ENCODE measurements at places on chromosomes 16 and 17. TPM values are rescaled to one million over a fixed set of nuclear protein-coding genes. Genes with fewer than 3 reads are reported as not detected.

GRCh38 chr16:67163164-67163998 is 1.2 kb upstream of the HSF4 start:
- H3K27me3 ChIP-seq = no peaks in the 10 kb centered on the region
- H3K4me3 ChIP-seq = no peak overlapping the region
- H3K4me1 ChIP-seq = peaks cover 60% of the 10 kb centered on the region
- H3K36me3 ChIP-seq = no peaks in the 10 kb centered on the region
- no peak overlapping the region for H3K27ac ChIP-seq

- no peaks in the 10 kb centered on the region for H3K27me3 ChIP-seq
- H3K4me1 ChIP-seq = no peaks in the 10 kb centered on the region
- no peaks in the 10 kb centered on the region for H3K36me3 ChIP-seq
Measured at GRCh38 chr16:10033556-10033955, 148.7 kb downstream of the GRIN2A start.

- peak; percentile 71 for DNase-seq
- no peaks in the 10 kb centered on the region for H3K36me3 ChIP-seq
- H3K4me3 ChIP-seq = peak overlapping the region; percentile 49
- H3K27ac ChIP-seq = peak overlapping the region; percentile 86
- H3K4me1 ChIP-seq = peaks cover 71% of the 10 kb centered on the region
Measured at GRCh38 chr16:2473999-2474876, 689 bp upstream of the TBC1D24 start.

- H3K4me1 ChIP-seq = no peaks in the 10 kb centered on the region
- no peaks in the 10 kb centered on the region for H3K27me3 ChIP-seq
- no peak overlapping the region for H3K27ac ChIP-seq
- H3K4me3 ChIP-seq = no peak overlapping the region
- DNase-seq = no peak
Measured at GRCh38 chr16:80460988-80461387, 79.8 kb upstream of the DYNLRB2 start.

- no peak for DNase-seq
- H3K36me3 ChIP-seq = no peaks in the 10 kb centered on the region
- peaks cover 28% of the 10 kb centered on the region for H3K4me1 ChIP-seq
- H3K4me3 ChIP-seq = no peak within 1 kb of the TSS
- H3K27ac ChIP-seq = peak within 1 kb of the TSS; percentile 64
Measured at GRCh38 chr16:397135-397661, at the start of gene NME4. Gene NME4, plus strand, starts transcription at chr16:397199. Its CDS starts 24 bp downstream, at chr16:397223.

GRCh38 chr17:77363821-77364361 is 223.1 kb downstream of the SEC14L1 start:
- H3K4me1 ChIP-seq = peaks cover 41% of the 10 kb centered on the region
- no peaks in the 10 kb centered on the region for H3K27me3 ChIP-seq
- no peak overlapping the region for H3K4me3 ChIP-seq
- H3K27ac ChIP-seq = peak overlapping the region; percentile 79
- peak; percentile 55 for DNase-seq

GRCh38 chr17:34259146-34259545 is 4.1 kb downstream of the CCL2 start:
- H3K4me1 ChIP-seq = peaks cover 15% of the 10 kb centered on the region
- no peaks in the 10 kb centered on the region for H3K27me3 ChIP-seq
- no peaks in the 10 kb centered on the region for H3K36me3 ChIP-seq
- H3K4me3 ChIP-seq = no peak overlapping the region
- DNase-seq = no peak
- peak overlapping the region; percentile 83 for H3K27ac ChIP-seq

- no peaks in the 10 kb centered on the region for H3K36me3 ChIP-seq
- no peak overlapping the region for H3K4me3 ChIP-seq
- no peak overlapping the region for H3K27ac ChIP-seq
- H3K4me1 ChIP-seq = peaks cover 5% of the 10 kb centered on the region
Measured at GRCh38 chr16:2817340-2818271, 569 bp downstream of the PRSS21 start.

- H3K27ac ChIP-seq = no peak overlapping the region
- no peaks in the 10 kb centered on the region for H3K27me3 ChIP-seq
- H3K4me1 ChIP-seq = peaks cover 43% of the 10 kb centered on the region
- H3K36me3 ChIP-seq = peaks cover 3% of the 10 kb centered on the region
- H3K4me3 ChIP-seq = no peak overlapping the region
Measured at GRCh38 chr16:27233731-27234130, 30.4 kb downstream of the KDM8 start.

DNA sequence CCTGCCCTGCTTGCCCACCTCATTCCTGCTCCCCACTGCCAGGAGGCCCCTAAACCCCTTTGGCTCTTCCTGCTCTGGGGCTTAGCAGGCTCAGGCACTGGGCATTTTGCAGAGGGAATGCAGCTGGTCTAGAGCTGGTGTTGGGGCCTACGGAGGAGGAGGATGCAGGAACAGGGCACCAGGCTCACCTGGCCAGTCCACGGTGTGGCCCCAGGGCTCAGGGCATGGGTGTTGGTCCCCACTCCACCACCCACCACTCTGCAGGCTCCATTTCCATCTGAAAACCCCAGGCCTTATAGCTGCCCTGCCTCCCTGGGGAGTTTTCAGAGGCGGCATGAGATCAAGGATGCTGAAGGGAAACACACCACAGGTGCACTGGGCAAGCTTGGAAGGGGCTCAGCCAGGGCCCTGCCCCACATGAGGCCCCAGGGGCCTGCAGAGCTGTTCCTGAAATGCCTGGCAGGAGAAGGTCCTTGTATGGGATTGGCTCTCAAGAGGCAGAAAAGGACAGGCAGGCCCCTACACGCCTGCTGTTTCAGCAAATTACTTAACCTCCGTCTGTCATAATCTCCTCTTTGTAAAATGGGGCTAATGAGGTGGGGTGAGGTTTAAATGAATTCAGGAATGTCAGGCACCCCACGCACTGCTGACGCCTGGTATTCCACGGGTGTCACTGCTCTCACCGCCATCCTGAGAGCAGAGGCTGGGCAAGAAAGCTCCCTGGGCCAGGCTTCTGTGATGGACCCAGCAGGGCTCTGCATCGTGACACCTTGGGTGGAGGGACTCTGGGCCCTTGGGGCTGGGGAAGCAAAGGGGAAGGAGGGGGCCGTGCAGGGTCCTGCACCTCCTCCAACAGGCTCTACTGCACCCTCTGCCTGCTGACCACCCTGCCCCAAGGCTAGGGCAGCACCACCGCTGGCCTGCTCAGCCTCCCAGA is 9.3 kb downstream of the SLC47A2 start:
- DNase-seq = no peak
- no peak overlapping the region for H3K4me3 ChIP-seq
- H3K27me3 ChIP-seq = no peaks in the 10 kb centered on the region
- H3K36me3 ChIP-seq = no peaks in the 10 kb centered on the region
- no peak overlapping the region for H3K27ac ChIP-seq

DNA sequence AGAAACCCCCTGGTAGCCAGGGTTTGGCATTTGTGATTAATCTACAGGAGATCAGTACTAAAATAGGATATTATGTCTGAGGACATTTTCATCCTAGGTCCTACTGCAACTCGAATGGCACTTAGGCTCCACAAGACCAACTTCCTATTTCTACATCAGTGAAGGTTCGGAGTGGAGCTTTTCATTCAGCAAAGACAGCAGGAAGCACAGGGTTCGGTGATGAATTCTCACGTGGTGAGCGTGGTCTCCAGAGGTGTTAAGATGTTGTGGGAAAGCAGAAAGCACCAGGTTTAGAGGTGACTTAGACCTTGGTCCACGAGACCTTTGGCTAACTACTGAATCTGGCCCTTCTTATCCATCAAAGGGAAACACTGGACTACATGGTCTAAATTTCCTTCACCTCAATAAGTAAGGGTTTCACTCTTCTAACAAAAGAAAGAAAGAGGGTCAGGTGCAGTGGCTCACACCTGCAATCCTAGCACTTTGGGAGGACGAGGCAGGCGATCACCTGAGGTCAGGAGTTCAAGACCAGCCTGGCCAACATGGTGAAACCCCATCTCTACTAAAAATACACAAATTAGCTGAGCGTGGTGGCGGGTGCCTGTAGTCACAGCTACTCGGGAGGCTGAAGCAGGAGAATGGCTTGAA is 13.9 kb upstream of the HELZ start:
- peaks cover 4% of the 10 kb centered on the region for H3K4me1 ChIP-seq
- no peak for DNase-seq
- H3K4me3 ChIP-seq = no peak overlapping the region

GRCh38 chr17:22272363-22273146 is 580.2 kb downstream of the KCNJ18 start:
- no peak for DNase-seq
- H3K4me3 ChIP-seq = no peak overlapping the region
- no peak overlapping the region for H3K27ac ChIP-seq
- no peaks in the 10 kb centered on the region for H3K27me3 ChIP-seq

DNA sequence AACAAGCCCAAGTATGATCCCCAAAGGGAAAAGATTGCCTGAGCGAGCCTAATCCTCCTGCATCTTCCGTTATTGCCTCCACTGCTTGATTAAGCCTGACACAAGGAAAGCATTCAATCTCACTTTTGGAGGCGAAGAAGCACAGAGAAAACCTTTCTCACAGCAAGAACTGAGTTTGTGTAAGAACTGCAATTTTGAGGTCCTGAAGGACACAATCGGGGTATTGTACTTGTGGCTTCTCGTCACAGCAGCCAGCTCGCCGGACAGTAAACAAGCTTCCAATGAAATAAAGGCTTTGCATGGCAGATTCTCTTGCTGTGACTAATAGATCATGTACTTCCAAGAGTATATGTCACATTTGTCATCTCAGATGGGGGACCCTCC is 18.7 kb upstream of the FOXF1 start:
- no peak for DNase-seq
- H3K36me3 ChIP-seq = no peaks in the 10 kb centered on the region
- no peaks in the 10 kb centered on the region for H3K4me1 ChIP-seq
- no peak overlapping the region for H3K27ac ChIP-seq

DNA sequence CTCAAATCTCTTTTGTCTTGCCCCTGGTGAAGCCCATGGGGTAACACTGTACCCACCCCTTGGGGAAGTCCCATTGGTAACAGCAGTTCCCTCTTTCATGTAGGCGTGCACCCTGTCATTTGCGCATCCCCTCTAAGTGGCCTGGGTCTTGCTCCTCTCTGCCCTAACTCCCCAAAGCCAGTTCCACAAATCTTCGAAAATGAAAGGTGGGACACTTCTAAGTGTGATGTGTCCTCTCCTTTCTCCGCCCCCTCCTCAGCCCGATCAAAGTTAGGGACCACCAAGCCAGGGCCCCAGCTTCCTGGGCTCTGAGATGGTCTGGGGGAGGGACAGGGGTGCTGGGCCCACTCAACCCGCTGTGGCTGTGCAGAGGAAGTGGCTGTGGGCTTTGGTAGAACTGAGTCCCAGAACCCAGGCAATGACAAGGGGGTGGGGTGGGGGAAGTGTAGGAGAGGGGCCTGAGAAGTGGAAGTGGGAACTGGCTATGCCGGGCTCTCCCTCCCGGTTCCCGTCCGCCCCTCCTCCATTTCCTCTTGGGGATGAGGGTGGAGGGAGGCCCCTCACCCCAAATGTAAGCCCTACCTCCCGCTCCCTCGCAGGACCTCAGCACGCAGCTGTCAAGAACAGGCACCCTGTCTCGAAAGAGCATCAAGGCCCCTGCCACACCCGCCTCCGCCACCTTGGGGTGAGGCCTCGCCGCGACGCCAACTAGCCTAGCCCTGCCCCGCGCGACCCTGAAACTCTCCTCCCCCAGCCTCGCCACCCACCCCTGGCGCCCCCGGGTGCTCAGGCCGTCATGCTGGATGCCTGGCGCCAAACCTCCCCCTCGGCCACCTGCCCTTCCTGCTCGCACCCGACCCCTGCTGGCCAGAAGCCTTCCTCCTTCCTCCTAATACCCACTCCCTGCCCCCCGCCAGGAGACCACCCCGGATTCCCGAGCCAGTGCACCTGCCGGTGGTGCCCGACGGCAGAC is 8.7 kb downstream of the ABI3 start:
- no peak for DNase-seq
- H3K27me3 ChIP-seq = peaks cover 2% of the 10 kb centered on the region
- no peak overlapping the region for H3K4me3 ChIP-seq
- H3K4me1 ChIP-seq = peaks cover 20% of the 10 kb centered on the region

DNA sequence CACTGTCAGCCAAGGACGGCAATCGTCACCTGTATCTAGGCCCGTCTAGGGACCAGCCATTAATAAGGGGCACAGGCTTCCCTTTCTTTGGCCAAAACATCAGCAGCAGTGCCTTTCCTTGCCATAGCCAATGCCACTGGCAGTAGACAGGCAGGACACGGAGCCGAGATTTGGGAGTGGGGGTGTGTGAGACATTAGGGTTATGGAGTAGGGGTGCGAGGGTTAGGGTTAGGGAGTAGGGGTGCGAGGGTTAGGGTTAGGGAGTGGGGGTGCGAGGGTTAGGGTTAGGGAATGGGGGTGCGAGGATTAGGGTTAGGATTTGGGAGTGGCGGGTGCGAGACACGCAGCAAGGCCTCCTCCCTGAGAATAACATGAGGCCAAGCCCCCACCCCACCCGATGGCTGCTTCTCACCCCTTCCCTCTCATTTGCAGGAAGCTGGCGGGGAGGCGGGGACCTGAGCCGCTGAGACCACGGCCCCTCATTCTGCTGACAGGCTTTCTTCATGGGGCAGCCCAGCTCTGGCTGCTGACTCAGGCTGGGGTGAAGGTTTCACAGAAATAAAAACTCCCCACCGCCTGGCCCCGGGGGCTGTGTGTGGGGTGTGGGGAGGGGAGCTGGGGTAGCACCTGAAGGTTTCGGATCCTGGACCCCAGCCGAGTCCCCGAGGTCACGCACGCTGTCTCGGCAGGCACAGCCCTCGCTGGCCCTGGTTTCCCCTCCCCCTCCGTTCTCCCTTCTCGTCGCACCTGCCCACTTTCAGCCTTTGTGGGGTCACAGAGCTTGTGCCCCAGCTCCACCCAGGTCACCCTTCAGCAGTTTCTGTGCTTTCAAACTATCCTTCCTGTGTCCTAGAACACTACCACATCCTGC is 93.8 kb downstream of the PGS1 start:
- no peaks in the 10 kb centered on the region for H3K27me3 ChIP-seq
- H3K27ac ChIP-seq = no peak overlapping the region
- no peaks in the 10 kb centered on the region for H3K4me1 ChIP-seq

DNA sequence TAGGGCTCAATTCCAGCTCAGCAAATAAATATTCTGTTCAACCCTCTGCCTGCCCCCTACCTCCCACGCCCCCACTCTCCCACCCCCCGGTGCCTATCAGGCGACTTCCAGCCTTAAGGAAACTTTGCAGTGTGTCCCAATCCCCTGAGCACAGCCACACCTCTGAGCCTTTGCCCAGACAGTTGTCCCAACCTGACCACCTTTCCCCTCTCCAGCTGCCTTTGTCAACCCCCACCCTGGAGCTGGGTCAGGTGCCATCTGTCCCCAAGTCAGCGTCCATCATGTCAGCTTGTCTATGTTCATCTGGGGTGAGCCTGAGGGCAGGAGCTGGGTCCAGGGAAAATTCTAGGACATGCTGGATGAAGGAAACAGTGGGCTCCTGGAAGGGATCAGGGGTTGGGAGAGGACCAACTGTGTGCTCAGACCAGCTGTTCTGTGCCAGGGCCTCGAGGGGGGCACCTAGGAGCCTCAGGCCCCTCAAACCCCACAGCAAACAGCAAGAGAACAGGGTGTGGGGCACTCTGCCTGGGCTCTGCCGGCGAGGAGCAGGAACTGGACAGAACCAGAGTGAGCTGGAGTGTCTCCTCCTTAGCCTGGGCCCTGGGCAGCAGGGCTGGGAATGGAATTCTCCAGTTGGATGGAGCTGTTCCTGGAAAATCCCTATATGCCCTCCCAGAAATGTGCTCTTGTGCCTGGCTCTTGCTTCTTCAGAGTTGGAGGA is 17.8 kb downstream of the CDH16 start:
- no peaks in the 10 kb centered on the region for H3K27me3 ChIP-seq
- DNase-seq = no peak
- H3K36me3 ChIP-seq = no peaks in the 10 kb centered on the region

- H3K27me3 ChIP-seq = no peaks in the 10 kb centered on the region
- H3K4me1 ChIP-seq = no peaks in the 10 kb centered on the region
- no peaks in the 10 kb centered on the region for H3K36me3 ChIP-seq
- DNase-seq = no peak
Measured at GRCh38 chr17:58991718-58992331, 114.9 kb downstream of the TRIM37 start.

NEUROD2 gene
- not detected for total RNA-seq

IRX6 gene
- total RNA-seq = 0.66 TPM

FOXF1 gene
- total RNA-seq = 0.52 TPM

EPX gene
- total RNA-seq = not detected

PPP1R1B gene
- total RNA-seq = 38.4 TPM

OTOA gene
- 0.26 TPM for total RNA-seq

CCL16 gene
- 0.78 TPM for total RNA-seq
